ENCODE measurements at places on chromosomes 3 and 15.

GRCh38 chr3:135930255-135930654 lies 35.3 kb upstream of the PPP2R3A start:
- DNase-seq = no peak

DNA sequence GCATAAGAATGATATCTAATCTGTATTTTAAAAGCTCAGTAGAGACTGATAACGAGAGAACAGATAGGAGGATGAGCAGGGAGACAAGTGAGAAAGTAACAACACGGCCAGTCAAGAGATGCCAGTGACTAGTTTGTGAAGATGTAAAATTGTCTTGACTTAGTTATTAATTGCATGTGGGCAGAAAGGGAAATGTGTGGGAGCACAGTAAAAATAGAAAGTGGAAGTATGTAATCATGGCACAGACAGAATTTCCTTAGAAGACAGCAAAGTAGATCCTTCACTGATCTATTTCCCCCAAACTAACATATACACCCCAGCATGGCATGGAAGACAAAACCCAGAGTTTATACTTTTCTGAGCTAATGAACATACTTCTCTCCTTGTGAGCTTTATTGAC lies 344.5 kb downstream of the FGF12 start:
- DNase-seq = no peak

GRCh38 chr15:70524470-70524869 lies 238.9 kb downstream of the UACA start:
- no peak for DNase-seq

GRCh38 chr3:126952261-126952982 lies 30.5 kb upstream of the PLXNA1 start:
- DNase-seq = no peak

DNA sequence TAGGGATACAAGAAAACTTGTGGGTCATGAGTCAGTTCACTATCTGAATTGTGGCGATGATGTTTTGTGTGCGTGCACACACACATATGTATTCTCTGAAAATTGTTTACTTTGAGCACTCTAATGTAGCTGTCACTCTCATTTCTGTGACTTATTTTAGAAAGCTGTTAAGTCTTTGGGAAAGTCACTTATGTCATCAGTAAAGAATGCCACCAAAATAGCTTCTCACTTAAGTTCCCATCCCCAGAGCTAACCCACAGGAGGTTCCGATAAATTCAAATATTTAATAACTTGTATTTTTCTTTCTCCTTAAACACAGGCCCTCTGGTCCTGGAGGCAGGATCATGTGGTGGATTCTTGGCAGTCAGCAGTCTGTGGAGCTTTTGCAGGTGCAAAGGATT lies 138.3 kb downstream of the LRIG1 start:
- no peak for DNase-seq

GRCh38 chr15:34652726-34653033 lies 69.2 kb upstream of the GOLGA8B start:
- DNase-seq = no peak

- no peak for DNase-seq
These were observed 14.1 kb downstream of the KCNMB3 start for GRCh38 chr3:179236669-179237301.

- no peak for DNase-seq
These were observed 421 bp downstream of the BMF start for GRCh38 chr15:40108061-40108854.

Measured in GM12864 (cell line).